Inflammatory macrophage treated with lipopolysaccharide for 4 hours (primary cell): ENCODE measurements at places on chromosomes 1 and 21.

DNA sequence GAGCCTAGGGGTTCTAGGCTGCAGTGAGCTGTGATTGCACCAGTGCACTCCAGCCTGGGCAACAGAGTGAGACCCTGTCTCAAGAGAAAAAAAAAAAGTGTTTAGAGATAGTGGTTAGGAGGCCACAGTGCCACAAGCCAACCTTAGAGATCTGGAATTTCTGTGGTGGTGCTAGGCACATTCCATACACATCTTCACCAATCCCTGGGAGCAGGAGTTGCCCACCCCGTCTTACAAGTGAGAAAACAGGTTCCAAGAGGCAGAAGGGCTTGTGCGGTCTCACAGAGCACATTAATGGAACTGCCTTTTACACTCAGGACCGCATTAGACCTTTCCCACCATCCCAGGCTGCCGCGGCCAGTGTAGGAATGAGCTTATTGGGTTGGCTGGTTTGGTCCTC, 93.2 kb downstream of the EPHB2 start:
- DNase-seq = no peak

- peak; percentile 82 for DNase-seq
These were observed 20.3 kb upstream of the SH3BGRL3 start for GRCh38 chr1:26259578-26259977.

DNA sequence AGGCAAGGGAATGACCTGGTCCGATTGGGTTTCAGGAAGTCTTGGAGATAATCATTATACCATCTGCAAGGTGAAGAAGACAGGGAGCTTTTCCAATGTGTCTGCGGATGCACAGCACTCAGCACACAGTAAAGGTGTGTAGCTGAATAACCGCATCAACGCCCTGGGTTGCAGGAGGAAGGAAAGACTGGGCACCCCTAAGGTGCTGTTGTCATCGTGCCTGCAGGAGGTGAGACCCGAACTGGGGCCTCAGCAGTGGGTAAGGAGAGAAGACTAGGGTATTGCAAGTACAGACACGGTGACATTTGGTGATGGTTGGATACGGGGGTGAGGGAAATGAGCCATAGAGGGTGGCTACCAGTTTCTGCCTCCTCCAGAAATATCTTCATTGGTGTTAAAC, 1.1 kb upstream of the TRIM62 start:
- DNase-seq = no peak

DNA sequence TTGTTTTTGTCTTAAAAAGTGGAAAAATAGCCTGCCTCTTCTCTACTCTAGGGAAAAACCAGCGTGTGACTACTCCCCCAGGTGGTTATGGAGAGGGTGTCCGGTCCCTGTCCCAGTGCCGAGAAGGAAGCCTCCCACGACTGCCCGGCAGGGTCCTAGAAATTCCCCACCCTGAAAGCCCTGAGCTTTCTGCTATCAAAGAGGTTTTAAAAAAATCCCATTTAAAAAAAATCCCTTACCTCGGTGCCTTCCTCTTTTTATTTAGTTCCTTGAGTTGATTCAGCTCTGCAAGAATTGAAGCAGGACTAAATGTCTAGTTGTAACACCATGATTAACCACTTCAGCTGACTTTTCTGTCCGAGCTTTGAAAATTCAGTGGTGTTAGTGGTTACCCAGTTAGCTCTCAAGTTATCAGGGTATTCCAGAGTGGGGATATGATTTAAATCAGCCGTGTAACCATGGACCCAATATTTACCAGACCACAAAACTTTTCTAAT, 35.0 kb upstream of the TDRD10 start:
- DNase-seq = peak; percentile 70

- DNase-seq = no peak
These were observed 3.9 kb upstream of the PCNX2 start for GRCh38 chr1:233299450-233299849.

- DNase-seq = peak; percentile 61
These were observed 52.6 kb downstream of the PCNX2 start for GRCh38 chr1:233242827-233243483.

- no peak for DNase-seq
These were observed 212.3 kb downstream of the KAZN start for GRCh38 chr1:14810595-14811361.

GRCh38 chr1:229035054-229035747, 235.7 kb upstream of the RAB4A start:
- DNase-seq = no peak

GRCh38 chr1:221025956-221026355, 146.7 kb downstream of the HLX start:
- no peak for DNase-seq

- DNase-seq = no peak
These were observed 1632.3 kb upstream of the B3GALT2 start for GRCh38 chr1:194818674-194819073.

DNA sequence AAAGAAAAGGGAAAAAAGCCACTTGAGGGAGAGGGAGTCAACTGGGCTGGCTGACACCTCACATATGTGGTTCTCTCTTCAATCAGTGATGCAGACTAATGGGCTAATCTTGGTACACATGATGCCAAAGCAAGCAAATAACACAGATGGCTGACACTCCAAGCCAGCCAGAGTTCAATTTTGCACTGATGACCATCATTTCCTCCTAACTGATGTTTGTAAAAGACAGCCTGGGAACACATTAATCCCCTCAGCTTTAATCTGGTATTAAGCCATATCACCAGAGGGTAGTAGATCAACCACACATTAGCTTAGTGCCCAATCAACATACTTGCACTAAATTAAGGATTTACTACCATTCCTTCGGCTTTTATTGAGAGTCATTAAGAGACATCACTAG, 2.8 kb downstream of the VPS72 start:
- no peak for DNase-seq

DNA sequence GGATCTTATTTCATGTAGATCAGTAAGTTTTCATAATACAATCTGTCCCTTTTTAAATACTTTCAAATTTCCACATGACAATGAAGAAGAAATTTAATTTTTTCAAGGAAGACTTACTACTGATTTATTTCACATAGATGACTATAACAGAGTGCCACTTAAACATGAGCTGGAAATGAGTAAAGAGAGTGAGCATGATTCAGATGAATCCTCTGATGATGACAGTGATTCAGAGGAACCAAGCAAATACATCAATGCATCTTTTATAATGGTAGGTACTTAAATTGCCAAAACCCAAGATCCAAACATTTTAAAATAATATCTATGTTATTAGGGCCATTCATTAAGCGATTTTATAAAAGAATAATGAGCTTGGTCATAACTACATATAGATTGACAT, 110.4 kb downstream of the PTPRC start:
- peak; percentile 13 for DNase-seq

- peak; percentile 82 for DNase-seq
These were observed 28.3 kb upstream of the LY9 start for GRCh38 chr1:160767395-160768294.

- DNase-seq = no peak
These were observed 166.6 kb upstream of the COL11A1 start for GRCh38 chr1:103274886-103275285.

DNA sequence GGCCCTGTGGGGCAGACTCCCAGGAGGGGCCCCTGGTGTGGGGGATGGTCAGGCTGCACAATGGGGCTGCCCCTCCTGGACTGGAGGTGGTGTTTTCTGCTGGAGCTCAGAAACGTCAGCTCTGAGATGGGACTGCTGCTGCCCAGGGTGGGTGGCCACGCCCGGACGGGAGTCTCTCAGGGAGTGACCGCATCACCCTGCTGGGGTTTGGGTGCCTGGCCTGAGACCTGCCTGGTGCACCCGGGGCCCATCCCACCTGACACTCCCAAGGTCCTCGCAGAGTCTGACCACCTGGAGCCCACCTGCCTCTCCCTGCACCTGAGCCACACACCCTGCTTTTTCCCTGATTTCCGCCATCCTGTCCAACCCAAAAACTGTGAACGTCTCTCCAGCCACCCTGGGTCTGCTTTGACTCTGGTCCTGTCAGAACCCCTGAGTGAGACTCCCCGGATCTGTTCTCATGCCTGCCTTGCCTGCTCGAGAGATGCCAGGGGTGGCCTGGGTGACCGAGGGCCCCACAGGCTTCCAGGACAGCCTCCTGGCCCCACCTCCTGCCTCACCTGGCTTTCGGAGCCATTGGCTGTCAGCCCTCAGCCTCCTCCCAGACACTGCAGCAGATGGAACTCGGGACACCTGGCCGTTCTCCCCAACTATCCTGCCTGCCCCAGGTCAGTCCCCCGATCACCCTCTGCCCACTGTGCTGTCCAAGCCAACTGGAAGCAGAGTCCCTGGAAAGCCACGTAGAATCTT, 11.6 kb upstream of the SMYD3 start:
- no peak for DNase-seq

- peak; percentile 46 for DNase-seq
These were observed 17.2 kb downstream of the JAK1 start for GRCh38 chr1:64948905-64949833.

- peak; percentile 59 for DNase-seq
These were observed 834 bp upstream of the ELF3 start for GRCh38 chr1:202009326-202010179.

- DNase-seq = no peak
These were observed 59.2 kb downstream of the TBX15 start for GRCh38 chr1:118928739-118929554.

DNA sequence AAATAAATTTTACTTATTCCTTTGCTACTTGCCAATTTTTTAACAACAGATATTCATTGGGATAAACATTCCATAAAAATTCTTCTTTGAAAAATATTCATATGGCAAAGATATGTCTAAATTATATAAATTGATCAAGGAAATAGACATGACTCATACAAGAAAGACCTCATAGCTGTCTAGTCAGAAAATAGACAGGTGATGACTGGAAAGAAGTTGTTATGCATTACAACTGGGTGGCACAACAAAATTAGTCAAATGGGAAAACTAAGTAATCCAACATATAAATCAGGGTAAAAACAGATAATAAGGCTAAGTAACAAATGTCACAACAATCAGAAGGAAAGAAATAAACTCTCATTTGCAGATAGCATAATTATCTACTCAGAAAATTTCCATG, 92.0 kb downstream of the USH2A start:
- DNase-seq = no peak

DNA sequence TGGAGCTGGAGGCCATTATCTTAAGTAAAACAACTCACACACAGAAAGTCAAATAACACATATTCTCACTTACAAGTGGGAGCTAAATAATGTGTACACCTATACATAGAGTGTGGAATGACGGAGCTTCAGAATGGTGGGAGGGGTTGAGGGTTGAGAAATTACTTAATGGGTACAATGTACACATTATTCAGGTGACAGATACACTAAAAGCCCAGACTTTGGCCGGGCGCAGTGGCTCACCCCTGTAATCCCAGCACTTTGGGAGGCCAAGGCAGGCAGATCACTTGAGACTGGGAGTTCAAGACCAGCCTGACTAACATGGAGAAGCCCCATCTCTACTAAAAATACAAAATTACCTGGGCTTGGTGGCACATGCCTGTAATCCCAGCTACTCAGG, 24.9 kb upstream of the LRIG2 start:
- DNase-seq = no peak

DNA sequence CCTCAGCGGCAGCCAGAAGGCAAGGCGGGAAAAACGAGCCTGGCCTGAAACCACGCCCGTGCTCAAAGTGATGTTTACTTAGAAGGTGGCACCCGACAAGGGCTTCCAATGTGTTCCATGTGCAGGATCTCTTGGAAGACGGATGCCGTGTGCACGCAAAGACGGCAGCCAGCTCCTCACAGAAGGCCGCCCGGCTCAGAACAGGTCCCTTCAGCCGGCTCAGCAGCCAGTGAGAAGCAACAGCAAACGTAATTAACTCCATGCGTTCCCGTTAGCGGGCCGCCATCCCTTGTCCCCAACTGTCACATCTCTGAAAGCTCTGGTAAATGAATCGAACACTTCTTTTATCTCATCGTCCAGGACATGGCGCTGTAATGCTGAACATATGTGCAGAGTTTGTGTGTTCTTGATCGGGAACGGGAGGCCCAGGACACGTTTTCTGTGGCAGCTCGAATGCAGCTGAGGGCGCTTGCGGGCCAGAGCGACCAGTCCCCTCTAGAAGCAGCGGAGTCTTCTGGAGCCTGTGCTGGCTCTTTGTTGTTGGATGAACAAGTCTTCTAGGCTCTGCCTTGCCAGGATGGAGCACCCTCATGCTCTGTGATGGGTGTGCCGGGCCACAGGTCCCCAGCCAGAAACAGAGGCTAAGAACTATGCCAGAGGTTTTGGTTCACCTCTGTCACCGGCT, 94.6 kb upstream of the ARHGEF16 start:
- no peak for DNase-seq

- no peak for DNase-seq
These were observed 30.5 kb downstream of the TBCE start for GRCh38 chr1:235397733-235398132.

DNA sequence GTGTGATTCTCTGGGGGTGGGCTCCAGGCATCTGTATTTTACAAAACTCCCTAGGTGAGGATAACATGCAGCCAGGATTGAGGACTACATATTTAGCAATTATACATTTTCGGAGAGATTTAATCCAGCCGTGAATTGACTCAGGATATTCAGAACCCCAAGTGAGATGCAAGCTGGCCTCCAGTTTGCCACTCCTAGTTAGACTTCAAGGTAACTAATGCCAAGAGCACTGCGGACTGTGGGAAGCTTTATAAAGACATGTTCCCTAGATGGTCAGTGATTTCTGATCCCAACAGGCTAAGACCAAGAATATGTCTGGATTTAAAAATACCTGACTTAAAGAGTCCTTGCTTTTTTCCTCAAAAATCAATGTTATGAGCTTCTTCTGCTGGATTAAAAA, 308.5 kb downstream of the NTNG1 start:
- no peak for DNase-seq

DNA sequence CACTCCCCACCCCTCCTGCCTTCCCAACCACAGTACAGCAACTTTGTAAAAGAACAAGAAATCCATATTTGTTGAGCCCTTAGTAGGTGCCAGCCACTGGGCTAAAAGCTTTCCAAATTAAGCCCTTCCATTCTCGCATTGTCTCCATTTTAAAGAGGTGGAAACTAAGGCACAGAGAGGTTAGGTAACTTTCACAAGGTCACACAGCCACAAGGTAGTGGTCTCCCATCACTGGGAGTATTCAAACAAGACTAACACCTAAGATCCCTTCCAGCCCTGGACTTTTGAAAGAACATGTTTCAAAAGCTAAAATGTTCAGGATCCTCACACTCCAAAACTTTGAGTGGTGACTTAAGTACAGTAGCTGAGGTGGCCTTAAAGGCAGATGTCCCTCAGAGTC, 3.2 kb downstream of the SDC3 start:
- no peak for DNase-seq

GRCh38 chr1:45552331-45552730, 1.7 kb downstream of the AKR1A1 start:
- DNase-seq = no peak

DNA sequence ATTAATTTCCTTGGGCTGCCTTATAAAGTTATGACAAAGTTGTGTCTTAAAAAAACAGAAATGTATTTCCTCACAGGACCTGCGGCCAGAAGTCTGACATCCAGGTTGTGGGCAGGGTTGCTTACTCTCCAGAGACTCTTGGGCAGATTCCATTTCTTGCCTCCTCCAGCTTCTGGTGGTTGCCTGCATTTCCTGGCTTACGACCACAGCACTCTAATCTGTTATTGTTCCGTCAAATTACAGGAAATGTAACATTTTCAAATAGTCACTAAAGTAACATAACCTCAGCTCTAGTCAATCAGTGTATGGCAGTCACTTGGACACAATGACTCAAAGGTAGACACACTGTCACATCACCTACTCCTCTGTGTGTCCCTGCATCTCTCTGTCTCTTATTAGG, 226.8 kb downstream of the DNAH14 start:
- DNase-seq = no peak
